ENCODE measurements at places on chromosomes 6 and 20. TPM values are rescaled to one million over a fixed set of nuclear protein-coding genes. Genes with fewer than 3 reads are reported as not detected.

Gene NEU1
- 67.1 TPM for polyA plus RNA-seq

Gene MATN4
- not detected for polyA plus RNA-seq

DNA sequence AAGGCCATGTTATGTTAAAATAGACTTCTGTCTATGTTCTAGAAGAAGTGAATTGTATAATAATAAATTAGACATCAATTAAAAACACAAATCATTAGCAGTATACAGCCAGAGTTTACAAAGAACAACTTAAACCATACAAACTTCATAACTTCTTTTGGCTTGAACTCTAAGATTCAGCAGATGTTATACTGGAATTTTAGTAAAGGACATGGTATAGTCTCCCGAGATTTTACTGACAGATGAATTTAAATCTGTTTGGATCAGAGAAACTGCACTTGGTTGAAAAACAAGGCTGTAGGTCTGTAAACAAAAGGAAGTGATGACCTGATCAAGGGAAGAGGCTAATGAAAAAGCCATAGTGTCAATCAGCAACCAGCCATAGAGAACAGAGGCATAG is 132.6 kb upstream of the TBX18 start:
- no peak for DNase-seq

DNA sequence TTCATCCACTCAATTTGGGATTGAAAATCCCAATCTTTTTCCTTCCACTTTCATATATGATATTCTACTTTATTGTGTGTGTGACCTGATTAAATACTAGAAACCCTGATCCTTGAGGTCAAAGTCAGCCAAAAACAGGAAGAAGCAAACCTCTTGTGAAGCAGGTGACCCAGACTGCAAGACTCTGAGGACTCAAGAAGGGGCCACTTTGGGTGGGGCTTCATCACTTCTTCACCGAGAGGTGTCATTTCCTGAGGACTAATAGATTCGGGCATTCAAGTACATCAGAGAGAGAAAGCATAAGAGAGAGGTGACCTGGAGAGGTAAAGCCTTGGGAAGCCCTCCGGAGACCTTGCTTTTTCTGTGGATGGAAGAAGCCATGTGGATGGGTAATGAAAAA is 129.0 kb downstream of the CFAP61 start:
- no peak for DNase-seq

Gene MCCD1
- polyA plus RNA-seq = not detected

GRCh38 chr6:131636880-131637792 is at the start of gene ENPP3:
Gene ENPP3 (plus strand): TSS chr6:131637302. CDS start chr6:131637385, 83 bp downstream.
- DNase-seq = no peak

DNA sequence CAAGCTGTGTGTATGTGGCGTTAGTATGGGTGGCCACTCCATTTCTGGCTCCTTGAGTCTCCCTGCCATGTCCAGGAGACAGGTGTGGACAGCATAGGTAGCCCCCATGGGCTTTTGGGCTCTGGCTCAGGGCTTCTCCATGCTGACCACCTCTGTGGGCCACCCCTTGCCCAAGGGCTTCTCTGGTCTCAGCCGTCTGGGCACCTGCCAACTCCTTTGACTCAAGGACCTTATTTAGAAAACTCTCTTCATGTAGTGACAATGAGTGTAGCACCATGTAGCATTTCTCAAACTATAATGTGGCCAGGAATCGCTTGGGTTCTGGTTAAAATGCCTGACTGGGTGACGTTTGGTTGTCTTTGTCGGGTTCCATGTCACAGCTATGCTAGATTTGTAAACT is 5.1 kb upstream of the GTSF1L start:
- no peak for DNase-seq

DNA sequence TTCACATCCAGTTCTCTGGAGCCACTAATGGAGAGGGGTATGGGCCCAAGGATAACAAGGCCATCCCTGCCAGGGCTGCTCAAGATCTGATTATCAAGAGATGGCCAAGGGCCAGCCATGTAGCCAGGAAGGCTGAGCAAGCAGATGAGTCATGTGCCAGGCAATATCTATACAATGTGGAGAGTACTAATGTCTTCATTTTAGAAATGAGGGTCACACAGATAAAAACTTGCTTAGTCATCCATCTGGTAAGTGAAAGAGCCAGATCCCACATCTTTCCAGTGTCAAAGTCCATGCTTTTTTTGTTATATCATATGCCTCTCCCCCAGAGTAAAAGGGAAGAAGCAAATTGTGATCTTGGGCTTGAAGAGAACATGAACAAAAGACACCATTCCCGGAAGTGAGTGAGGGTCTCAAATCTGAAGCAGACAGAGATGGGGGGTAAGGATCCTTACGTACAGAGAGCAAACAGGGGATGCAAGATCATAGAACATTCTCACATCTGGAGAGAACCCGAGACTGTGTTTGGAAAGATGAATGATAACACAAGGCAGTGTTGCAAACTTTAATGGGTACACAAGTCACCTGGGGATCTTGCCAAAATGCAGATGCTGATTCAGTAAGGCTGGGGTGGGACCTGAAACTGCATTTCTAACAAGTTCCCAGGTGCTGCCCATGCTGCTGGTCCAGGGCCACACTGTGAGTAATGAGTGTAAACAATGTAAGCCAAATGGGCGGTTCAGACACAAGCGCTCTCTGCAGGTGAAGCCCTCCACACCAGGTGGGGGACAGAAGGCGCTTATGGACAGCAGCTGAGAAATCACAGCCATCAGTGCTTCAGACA is 20.0 kb upstream of the GSTA3 start:
- no peak for DNase-seq

GRCh38 chr6:137070303-137070702 is 25.5 kb upstream of the IL20RA start:
- no peak for DNase-seq

DNA sequence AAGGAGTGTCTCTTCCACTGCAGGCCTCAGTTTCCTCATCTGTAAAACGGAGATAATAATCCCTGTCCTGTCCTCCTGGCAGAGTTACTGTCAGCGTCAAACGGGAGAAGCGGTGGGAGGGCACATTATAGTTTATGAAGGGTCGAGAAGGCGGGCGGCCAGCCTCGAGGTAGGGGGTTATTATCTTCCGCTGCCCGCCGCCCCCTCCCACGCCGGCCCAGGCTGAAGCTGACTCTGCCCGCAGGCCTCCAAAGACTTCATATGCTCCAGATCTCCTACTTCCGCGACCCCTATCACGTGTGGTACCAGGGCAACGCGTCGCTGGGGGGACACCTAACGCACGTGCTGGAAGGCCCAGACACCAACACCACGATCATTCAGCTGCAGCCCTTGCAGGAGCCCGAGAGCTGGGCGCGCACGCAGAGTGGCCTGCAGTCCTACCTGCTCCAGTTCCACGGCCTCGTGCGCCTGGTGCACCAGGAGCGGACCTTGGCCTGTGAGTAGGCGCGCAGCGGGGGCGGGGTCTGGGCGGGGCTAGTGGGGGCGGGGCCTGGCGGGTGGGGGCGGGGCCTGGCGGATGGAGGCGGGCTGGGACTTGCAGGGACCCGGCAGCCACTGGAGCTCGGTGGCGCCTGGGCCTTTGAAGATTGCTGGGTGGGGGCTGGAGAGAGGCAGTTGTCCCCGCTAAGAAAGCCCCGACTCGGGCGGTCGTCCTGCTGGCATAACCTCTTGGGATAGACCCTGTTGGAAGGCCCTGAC is 2.8 kb downstream of the PROCR start:
- no peak for DNase-seq

DNA sequence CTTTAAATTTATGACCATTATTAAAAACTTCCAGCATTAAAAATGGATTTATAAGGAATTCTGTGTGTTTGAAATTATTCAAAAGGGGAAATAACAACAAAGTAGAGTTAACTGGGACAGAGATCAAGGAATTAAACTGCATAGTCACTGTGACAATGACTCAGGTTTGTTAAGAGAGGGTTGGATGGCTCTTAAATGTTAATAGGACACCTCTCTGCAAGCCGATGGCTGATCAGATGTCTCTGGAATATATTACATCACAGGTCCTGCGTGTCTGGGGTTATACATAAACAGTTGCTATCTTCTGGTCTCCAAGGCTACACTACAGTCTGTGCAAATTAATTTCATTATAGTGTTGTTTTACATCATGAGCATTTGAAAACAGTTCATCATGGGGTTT is 574.3 kb downstream of the COL12A1 start:
- DNase-seq = no peak

- DNase-seq = peak; percentile 70
Measured at GRCh38 chr6:5132731-5133130, 47.6 kb downstream of the PPP1R3G start.

DNA sequence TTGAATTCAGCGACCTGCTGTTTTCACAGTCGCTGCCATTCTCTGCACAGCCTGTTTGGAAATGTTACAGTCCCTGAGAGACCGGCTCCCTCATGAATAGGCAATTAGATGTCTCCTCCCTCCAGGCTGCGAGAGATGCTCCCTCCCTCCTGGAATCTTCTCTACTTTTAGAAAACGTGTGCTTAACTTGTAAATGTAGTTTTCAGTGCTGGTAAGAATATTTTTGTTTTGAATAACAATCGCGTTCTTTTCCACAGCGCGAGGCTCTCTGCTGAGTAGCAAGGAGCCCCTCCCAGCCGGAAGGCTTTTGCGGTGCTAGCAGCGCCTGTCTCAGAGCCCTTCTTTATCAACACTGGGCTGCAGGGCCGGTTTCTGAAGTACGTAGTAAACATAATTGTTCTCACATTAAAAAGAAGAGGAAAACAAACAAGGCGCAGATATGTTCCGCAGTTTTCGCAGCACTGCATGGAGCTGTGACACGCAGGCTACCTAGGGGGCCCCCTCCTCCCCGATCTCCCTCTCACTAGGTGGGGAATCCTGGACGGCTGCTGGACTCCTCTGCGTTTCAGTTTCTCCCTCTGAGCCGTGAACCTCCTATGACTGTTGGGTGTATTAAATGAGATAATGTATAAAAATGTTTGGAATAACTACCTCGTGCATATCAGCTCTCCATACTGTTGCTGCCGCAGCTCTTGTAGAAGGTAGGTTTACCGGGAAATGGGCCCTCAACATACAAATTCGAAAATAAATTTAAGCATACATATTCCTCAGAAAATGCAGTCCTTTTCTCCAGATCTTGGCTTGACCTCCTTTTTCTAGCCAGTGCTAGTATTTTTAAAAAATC is 79.0 kb upstream of the SPACA1 start:
- DNase-seq = no peak

Gene SSTR4
- not detected for polyA plus RNA-seq

GRCh38 chr6:110456694-110457093 is 19.7 kb downstream of the SLC22A16 start:
- no peak for DNase-seq

Gene FLRT3
- polyA plus RNA-seq = not detected

GRCh38 chr6:26195376-26195923 is 108.2 kb downstream of the HFE start:
- peak; percentile 86 for DNase-seq

DNA sequence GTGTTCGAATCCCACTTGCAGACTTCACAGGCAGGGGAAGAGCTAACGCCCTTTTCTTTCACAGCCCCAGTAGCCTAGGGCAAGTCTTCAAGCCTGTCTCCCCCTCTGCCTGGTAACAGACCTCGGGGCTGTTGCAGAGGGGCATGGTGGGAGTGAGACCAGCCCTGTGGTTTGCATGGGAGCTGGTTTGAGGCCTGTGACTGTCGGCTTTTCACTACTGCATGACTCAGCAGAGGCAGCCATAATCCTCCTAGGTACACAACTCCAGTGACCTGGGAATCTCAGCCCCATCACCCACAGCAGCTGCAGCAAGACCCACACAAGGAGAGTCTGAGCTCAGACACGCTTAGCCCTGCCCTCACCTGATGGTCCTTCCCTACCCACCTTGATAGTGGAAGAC is 55.3 kb upstream of the POPDC3 start:
- no peak for DNase-seq
